NCI-H1105 (cell line): ENCODE measurements at places on chromosomes 2 and 18.

DNA sequence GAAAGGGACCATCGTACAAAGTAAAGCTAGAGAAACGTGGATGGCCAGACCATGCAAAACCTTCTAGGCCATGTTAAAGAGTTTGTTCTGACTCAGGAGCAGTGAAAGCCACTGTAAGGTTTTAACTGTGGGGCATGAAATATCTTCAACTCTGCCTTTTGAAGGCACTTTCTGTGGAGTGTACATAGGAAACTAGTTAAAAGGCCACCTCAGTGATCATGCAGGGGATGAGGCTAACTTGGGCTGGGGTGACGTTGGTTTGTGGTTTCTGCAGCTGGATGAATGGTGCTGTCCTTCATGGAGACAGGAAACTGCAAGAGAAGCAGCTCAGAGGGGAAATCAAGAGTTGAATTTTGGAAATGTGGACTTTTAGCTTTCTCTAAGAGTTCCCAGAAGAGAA, 190.7 kb downstream of the CDCA7 start:
- DNase-seq, result no peak

GRCh38 chr2:53829273-53829979, 30.3 kb downstream of the GPR75 start:
- DNase-seq, result peak; percentile 39

GRCh38 chr18:73331212-73331772, 463.5 kb upstream of the NETO1 start:
- DNase-seq, result no peak

DNA sequence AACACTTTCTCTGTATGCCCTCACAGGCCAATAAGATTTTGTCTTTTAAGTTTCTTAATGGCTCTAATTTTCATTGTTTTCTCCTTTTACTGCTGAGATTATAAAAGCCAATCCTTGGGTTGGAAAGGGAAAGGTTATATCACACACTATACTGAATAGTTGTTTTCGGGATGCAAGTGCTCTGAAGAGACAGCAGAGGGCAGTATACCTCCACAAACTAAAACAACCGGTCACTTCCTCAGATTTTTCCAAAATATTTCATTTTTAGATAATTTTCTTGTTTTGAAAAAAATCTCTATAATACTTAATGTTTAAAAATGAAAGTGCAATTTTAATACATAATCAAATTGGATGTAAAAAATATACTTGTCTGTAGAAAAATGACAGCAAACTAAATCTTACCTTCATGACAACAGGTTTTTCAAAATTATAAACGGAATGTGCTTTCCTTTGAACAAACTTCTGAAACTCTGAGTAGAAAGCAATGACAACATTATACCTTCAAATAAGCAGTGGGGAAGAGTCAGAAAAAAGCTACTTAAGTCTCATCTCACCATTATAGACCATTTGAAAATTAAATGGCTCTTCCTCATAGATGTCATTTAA, 82.7 kb downstream of the ORC4 start:
- DNase-seq, result peak; percentile 23

DNA sequence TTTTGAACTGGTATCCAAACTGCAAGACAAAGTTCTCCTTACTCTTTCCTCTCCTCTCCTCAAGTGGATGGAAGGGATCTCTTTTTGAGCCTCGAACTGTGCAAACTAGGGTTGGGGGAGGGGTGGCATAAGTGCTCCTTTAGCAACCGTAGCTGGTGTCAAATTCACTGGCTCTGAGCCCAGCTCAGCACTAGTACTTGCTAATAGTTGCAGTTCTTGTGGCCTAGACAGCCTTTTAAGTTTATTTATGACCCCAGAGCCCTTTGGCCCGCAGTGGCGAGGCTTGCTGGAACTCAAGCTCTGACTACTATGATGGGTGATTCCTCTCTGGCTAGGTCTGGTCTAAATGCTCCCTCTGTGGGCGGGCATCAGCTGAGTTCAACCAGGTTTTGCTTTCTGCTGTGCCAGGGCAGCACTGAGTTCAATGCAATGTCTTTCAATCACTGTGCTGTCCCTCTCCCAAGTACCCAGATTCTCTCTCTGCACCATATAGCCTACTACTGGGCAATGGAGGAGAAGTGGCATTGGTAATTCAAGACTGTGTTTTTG, 528.4 kb upstream of the SYT4 start:
- DNase-seq, result peak; percentile 84

GRCh38 chr2:40513201-40513600, 61.3 kb upstream of the SLC8A1 start:
- DNase-seq, result no peak

DNA sequence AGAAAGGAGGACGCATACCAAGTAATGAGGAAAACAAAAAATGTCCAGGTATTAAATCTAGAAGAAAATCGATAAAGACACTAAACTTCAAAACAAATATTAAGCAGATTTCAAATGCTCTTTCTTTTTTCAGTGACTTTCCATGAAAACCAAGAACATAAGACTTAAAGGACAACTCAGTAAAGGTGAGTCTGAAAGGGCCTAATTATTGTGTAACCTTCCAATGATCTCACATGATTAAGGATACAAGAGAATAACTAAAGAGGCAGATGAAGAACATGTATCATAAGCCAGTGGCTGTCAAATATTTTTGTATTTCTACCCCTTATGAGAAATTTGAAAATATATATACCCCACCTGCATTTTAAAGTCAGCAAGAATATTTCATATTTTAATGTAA, 30.7 kb downstream of the MBD2 start:
- no peak for DNase-seq

GRCh38 chr2:32289165-32289999, 11.7 kb downstream of the YIPF4 start:
- DNase-seq, result no peak

DNA sequence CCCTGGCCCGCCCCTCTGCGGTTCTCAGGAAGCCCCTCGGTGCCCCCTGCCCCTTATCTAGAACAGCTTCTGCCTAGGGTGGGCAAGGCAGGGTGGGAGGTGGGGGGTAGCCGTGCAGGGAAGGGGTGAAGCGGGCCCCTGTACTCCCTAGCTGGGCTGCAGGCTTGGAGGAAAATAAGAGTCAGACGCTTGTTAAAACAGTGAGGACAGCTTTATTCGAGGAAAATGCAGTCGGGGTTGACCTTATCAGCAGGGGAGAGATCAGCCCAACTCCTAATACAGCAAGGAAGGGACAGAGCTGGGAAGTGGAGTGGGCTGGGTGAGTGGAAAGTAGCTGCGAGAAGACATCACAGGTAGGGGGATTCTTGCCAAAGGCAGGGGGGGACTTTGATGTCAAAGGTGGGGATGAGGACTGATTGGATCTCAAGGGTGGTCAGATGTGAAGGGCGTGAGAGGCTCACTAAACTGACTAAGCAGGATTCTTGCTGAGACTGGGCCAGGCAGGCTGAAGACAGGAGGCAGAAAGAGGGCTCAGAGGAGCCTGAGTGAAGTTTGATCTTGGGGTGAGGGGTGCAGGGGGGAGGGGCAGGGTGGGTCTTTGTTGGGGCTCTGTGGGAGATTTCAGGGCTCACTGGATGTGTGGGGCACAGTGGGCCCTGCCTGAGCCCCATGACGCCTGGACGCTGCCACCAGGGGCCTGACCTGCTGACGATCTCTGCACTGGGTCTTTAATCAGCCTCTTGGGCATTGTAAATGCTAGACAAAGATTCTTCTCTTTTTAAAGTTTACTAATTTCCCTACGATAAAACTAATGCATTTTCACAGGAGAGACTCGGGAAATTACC, 29.9 kb downstream of the HPCAL1 start:
- DNase-seq, result no peak

DNA sequence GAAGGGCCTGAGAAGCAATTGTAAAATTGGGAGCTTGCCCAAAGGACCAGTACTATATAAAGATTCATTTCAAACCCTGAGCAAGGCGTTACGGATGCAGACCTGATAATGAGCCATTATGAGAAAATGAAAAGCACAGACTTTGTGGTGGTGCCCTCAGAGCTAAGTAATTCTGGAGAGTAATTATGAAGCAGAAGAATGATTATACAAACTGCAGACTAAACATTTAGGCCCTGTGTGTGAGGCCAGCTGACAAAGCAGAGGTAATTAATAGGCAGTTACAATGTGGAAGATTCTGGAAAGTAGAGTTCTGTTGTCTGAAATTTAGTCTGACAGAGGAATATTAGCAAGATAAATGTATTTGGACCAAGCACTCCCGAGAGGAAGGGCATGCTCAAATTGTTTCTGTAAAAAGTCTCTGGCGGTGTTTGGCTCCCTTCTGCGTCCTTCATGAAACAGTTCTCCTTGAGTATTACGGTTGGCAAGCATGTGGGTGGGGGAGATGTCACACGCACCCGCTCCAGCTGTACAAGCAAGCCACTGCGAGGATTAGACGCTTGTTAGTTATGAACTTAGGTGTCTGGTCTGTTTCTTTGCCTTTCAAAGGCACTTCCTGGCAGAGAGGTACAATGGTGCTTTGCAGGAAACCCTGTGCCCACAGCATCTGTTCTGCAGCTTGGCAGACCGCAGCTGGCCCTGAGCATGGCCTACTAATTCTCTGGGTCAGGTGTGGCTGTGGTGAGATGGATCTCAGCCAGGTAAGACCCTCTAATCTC, 45.5 kb downstream of the CDC42EP3 start:
- DNase-seq, result no peak
